Gastroesophageal sphincter (tissue), 4 donors: ENCODE measurements at places on chromosomes 6 and 20. TPM values are rescaled to one million over a fixed set of nuclear protein-coding genes. Genes with fewer than 3 reads are reported as not detected.
A peak's percentile ranks its signal among the peaks of the same experiment; 100 is the strongest.

DNA sequence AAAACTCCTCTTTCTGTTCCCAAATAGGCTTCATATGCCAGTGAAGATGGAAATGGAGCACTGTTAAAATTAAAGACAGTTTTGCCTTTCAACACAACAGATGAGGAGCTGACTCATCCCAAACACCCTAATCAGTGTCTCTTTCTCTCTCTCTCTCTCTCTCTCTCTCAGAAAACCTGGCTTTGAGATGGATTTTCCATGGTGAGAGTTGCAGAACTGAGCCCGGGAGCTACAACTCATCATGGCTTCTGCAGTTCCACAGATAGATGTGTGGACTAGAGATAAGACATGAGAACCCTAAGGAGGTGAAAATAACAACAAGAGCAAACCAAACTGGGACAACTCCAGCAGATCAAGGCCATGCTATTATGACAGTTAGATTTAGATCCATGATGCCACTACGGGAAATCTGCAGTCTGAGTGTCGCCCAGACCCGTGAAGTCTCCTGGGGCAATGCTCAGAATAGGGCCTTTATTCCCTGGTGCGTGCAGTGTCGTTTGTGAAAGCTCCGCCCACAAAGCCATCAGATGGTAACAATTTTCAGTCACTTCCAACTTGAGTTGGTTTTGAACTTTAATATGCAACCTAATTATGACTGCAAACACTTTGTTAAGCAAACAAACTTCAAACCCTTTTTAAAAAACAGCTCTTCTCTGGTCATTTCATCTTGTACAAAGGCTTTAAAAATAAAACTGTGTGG is 338.2 kb upstream of the PREP start:
- no peaks in the 10 kb centered on the region for H3K27me3 ChIP-seq
- no peaks in the 10 kb centered on the region for H3K4me1 ChIP-seq
- H3K36me3 ChIP-seq: no peaks in the 10 kb centered on the region
- H3K27ac ChIP-seq: no peak overlapping the region
- no peak overlapping the region for H3K4me3 ChIP-seq

GRCh38 chr6:111583221-111583620 is 22.5 kb downstream of the TRAF3IP2 start:
- no peak overlapping the region for H3K4me3 ChIP-seq
- H3K36me3 ChIP-seq: no peaks in the 10 kb centered on the region
- H3K27me3 ChIP-seq: no peaks in the 10 kb centered on the region
- H3K4me1 ChIP-seq: peaks cover 3% of the 10 kb centered on the region
- no peak for ATAC-seq

- H3K4me1 ChIP-seq: peaks cover 27% of the 10 kb centered on the region
- H3K27me3 ChIP-seq: peaks cover 99% of the 10 kb centered on the region
- no peaks in the 10 kb centered on the region for H3K36me3 ChIP-seq
- H3K4me3 ChIP-seq: peak within 1 kb of the TSS; percentile 48
Observed at GRCh38 chr20:62475772-62476055, at the start of gene GATA5. TSS of gene GATA5 (minus strand) at chr20:62475995. CDS start at chr20:62475521, 474 bp downstream.

GRCh38 chr6:38234934-38235682 is 404.6 kb downstream of the BTBD9 start:
- no peaks in the 10 kb centered on the region for H3K4me1 ChIP-seq
- no peak overlapping the region for H3K4me3 ChIP-seq
- H3K27me3 ChIP-seq: no peaks in the 10 kb centered on the region
- no peak for ATAC-seq
- no peaks in the 10 kb centered on the region for H3K36me3 ChIP-seq

DNA sequence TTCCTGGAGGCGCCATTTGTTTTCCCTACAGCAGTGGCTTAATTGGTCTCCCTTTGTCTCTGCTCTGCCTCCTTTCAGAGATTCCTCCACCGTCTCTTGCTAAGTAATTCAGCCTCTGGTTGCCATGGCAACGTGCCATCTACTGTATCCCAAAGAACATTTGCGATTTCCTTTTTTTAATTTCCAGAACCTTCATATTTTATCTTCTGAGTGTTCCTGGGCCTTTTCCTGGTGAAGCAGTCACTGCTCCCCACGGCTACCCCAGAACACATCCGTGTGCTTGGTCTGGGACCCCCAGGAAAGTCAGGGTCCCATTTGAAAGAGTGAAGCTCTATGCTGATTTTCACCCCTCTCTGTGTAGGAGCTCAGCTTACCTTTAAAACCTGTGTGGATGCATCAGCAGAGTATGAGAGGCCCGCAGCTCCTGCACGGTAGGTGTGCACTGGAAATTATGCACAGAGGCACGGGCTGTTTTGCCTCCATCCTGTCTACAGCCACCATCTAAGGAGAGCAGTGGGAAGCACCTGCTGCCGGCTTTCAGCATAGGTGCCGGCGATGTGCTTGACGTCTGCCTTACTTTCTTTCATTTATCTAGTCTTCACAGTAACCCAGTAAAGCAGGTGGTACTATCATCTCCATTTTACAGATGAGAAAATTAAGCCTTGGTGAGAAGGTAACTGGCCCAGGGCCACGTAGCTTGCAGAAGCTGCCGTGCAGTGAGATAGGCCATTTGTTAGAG is 122.8 kb downstream of the SYCP2 start:
- ATAC-seq: no peak
- no peaks in the 10 kb centered on the region for H3K4me1 ChIP-seq
- no peak overlapping the region for H3K27ac ChIP-seq
- H3K27me3 ChIP-seq: no peaks in the 10 kb centered on the region

Gene HCRTR2
- not detected for total RNA-seq

DNA sequence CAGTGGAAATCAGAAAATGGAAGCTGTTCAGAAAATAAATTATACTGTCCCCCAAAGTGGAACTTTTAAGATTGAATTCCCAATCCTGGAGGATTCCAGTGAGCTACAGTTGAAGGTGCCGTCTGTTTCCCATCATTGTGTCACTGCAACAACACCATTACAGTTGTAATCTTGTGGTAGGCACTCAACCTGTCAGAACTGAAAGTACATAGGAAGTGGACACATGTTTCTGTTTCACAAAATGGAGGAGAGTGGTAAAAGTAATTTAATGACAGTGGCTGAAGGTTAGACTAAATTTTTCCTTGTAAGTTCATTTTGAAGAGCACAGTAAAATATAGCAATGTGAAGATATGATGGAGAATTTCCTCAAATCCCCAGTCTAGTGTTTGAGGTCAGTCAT is 70.0 kb downstream of the CD109 start:
- ATAC-seq: no peak
- no peak overlapping the region for H3K4me3 ChIP-seq
- H3K4me1 ChIP-seq: no peaks in the 10 kb centered on the region
- no peaks in the 10 kb centered on the region for H3K27me3 ChIP-seq
- peaks cover 19% of the 10 kb centered on the region for H3K36me3 ChIP-seq

Gene SIRPD
- 0.27 TPM for total RNA-seq

DNA sequence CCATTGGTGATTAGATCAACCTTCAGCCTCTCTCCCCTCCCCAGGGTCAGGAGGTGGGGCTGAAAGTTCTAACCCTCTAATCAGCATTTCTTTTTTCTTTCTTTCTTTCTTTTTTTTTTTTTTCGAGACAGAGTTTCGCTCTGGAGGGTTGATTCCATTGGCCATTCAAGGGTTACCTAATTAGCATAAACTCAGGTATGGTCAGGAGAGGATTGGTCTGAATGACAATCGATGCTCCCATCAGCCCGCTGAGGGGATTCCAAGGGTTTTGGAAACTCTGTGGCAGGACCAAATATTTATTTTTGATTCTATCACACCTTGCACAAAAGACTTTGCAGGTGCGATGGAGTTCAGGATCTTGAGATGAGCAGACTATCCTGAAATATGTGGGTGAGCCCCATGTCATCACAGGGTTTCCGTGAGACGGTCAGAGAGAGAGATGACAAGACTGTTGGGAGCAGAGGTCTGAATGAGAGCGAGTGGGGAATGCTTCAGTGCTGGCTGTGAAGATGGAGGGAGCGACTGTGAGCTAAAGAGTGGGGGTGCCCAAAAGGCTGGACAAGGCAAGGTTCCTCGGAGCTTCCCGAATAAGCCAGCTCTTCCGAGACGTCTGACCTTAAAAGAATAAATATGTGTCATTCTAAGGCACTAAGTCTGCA is 107.1 kb downstream of the BMP7 start:
- no peaks in the 10 kb centered on the region for H3K36me3 ChIP-seq
- no peak overlapping the region for H3K4me3 ChIP-seq
- peaks cover 16% of the 10 kb centered on the region for H3K27me3 ChIP-seq
- ATAC-seq: no peak
- H3K4me1 ChIP-seq: no peaks in the 10 kb centered on the region
- H3K27ac ChIP-seq: no peak overlapping the region

Gene LAMP5
- total RNA-seq: not detected

DNA sequence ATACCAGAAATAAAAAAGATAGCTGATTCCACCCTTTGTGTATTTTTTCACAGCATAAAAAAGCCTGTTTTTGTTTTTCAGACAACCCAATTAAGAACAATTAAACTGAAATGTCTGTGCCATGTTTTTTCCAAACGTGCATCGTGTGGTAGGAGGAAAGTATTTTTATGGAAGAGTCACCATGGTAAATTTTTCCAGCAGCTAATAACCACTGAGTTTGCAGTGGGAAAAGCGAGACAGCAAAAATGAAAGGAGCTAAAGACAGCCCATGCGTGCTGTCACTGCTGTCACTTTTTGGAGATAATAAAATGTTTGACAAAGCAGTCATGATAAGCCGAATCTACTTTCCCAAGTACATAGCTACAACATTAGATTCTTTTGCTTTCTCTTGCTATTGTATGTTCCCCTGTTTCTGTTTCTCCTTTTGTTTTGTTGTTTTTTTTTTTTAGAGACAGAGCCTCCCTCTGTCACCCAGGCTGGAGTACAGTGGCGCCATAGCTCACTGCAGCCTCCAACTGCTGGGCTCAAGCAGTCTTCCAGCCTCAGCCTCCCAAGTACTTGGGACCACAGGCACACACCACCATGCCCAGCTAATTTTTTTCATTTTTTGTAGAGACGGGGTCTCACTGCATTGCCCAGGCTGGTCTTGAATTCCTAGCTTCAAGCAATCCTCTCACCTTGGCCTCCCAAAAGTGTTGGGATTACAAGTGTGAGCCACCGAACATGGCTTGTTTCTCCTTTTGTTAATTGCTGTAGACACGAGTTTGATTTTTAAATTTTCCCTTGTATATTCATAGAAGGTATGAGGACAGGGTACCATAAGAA is 261.3 kb downstream of the TMEM242 start:
- H3K27ac ChIP-seq: no peak overlapping the region
- H3K4me1 ChIP-seq: peaks cover 30% of the 10 kb centered on the region
- no peaks in the 10 kb centered on the region for H3K27me3 ChIP-seq

Gene TFAP2D
- not detected for total RNA-seq

DNA sequence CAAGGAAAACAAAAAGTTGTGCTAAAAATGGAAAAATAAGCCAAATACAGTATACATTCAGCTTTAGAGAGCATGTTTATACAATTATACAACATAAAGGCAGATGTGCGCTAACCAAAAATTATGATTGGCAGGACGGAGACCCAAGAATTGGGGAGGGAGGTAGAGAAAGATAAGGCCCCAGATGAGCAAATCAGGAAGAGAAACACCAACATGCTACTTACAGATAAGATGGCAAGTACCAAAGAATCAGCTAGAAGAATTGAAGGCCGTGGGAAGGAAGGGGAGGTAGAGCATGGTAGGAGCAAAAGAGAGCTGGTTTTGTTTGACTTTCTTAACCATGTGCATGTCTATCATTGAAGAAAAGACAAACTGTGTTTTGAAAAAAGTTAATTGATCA is 45.4 kb downstream of the PRND start:
- H3K27ac ChIP-seq: no peak overlapping the region
- H3K4me3 ChIP-seq: no peak overlapping the region
- no peaks in the 10 kb centered on the region for H3K27me3 ChIP-seq
- ATAC-seq: no peak
- H3K4me1 ChIP-seq: no peaks in the 10 kb centered on the region
- no peaks in the 10 kb centered on the region for H3K36me3 ChIP-seq

- H3K36me3 ChIP-seq: no peaks in the 10 kb centered on the region
- no peaks in the 10 kb centered on the region for H3K4me1 ChIP-seq
Observed at GRCh38 chr6:54988576-54988975, 142.0 kb downstream of the FAM83B start.

GRCh38 chr6:121600389-121601168 is 165.1 kb downstream of the GJA1 start:
- no peak for ATAC-seq
- no peak overlapping the region for H3K4me3 ChIP-seq
- H3K4me1 ChIP-seq: no peaks in the 10 kb centered on the region
- no peaks in the 10 kb centered on the region for H3K36me3 ChIP-seq

Gene ATAT1
- total RNA-seq: 0.82 TPM

DNA sequence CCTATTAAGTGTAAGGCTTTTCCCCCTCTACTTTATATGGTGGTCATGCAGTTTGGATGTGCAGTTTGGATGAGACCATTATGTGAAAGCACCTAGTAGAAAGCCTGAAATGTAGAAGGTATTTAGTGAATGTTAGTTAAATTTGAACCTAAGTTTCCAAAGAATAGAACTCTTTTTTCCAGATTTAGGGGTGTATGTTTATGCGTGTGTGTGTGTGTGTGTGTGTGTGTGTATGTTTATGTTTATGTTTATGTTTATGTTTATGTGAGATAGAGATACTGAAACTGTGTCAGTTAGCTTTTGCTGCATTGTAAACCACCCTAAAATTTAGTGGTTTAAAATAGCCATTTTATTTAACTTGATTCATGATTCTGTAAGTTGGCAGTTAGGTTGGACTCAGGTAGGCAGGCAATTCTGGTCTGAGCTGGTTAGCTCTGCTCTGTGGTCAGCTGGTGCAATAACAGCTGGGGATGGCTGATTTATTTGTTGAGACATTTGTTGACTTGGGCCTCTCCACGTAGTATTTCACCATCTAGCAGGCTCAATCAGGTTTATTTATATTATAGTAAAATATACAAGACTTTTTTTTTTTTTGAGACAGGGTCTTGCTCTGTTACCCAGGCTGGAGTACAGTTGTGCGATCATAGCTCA is 54.0 kb downstream of the STK4 start:
- peaks cover 8% of the 10 kb centered on the region for H3K36me3 ChIP-seq
- H3K27me3 ChIP-seq: no peaks in the 10 kb centered on the region
- no peaks in the 10 kb centered on the region for H3K4me1 ChIP-seq
- no peak overlapping the region for H3K4me3 ChIP-seq

DNA sequence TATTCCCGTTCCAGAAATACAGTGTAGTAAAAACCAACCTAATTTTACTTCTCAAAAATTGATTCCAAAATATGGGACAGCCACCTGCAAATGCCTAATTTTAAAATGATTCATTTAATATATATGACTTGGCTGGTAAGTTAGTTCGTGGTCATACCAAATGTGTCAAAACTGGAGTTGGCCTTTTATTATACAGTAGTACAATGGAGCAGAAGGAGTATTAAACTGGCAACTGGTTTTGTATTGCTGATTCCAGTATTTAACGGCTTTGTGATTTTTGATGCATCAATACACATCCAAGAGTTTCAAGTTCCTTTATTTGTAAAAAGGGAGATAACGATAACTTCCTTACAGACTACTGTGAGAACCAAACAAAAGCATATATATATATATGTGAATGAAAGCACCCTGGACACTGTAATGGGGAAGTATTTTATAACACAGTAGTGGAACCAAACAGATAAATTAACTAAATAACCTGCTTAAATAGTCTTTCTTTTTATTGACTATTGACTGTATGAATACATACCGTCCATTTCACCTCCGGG is 24.8 kb downstream of the SAMHD1 start:
- H3K27me3 ChIP-seq: no peaks in the 10 kb centered on the region
- no peak overlapping the region for H3K4me3 ChIP-seq
- peaks cover 100% of the 10 kb centered on the region for H3K36me3 ChIP-seq
- peaks cover 48% of the 10 kb centered on the region for H3K4me1 ChIP-seq

Gene JPH2
- 216 TPM for total RNA-seq
